ENCODE measurements at places on chromosomes 4 and X.

GRCh38 chr4:87079967-87080366 lies 140.5 kb downstream of the KLHL8 start:
- DNase-seq, result no peak

DNA sequence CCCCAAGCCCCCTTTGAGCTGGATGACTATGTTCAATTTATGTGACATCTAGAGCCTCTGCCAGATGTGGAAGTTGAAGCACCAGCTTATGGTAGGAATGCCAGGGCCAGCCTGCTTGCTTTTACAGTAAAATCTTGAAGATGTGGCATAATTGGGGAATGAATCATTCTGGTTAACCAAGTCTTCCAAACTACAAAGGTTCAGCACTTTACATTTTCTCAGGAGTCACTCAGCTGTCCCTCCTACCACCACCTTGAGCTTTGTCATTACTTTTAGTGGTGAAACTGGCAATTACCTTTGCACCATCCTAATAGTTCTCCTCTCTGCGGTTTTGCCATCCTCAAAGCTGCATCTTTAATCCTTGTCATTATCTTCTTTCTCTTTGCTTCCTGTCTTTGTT lies 172.2 kb downstream of the HS6ST2 start:
- DNase-seq, result no peak

GRCh38 chrX:19392703-19393102 lies 49.0 kb downstream of the PDHA1 start:
- DNase-seq, result no peak

GRCh38 chrX:153780678-153781427 lies at the start of gene SRPK3:
Gene SRPK3 (plus strand): TSS chrX:153781041. CDS start chrX:153781087, 46 bp downstream.
- DNase-seq, result no peak

- DNase-seq, result no peak
Measured at GRCh38 chr4:56434599-56435139, 746 bp downstream of the PPAT start.

DNA sequence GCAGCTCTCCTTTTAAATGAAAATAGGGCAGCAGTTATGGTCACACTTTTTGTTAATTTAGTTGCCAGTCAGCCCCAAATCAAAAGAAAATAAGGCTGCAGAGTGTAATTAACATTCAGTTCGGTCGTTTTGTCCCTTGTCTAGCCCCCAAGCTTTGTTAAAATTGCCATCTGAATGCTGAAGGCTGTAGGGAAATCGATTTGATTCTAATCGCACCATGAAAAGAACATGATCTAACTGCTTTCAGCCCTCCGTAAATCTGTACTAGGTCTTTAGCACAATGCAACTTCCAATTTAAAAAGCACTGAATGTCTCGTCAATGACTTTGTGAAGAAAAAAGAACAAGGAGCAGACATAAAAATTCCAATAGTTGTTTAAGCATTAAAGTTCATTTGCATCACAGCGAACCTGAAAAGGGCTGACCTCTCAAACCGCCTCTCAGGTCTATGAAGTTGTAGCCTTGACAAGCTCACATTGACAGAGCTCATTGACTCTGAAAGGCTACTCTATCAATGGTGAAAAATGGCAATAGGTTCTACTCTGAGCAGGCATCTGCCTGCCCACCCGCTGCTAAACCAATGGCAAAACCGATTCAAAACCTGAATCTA lies 48.9 kb downstream of the CHIC2 start:
- no peak for DNase-seq

DNA sequence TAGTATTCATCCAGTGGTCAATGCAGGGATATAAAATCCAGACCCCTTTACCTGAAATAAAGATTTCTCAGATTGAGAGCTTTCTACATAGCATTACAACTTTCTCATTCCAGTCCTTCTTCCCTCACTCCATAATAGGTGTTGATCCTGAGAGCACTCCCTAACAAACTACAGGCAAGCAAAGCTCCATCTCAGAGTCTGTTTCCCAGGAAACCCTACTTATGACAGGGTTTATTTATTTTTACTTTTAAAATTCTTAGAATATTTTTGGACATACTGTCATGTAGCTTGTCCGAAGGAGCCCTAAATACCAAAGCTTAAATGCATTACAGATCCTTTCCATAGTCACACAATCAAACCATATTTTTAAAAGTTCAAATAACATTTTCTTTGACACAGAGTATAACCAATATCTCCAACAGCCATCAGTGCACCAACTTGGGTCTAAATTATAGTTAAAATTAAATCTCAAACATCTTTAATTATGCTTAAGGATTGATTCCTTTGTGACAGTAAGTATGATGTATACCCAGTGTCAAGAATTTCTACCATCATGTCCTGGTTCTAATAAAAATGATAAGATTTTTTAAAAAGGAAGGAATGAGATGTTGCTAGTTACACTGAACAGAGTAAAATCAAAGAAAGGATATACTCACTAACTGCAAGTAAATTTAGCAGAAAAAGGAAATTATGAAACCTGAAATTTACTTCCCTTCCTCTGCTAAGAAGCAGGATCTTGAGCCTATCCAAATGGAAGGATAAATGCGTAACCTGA lies 580.4 kb upstream of the ADGRL3 start:
- DNase-seq, result no peak
